ENCODE measurements at places on chromosomes 7 and 10. TPM values are rescaled to one million over a fixed set of nuclear protein-coding genes. Genes with fewer than 3 reads are reported as not detected.

DNA sequence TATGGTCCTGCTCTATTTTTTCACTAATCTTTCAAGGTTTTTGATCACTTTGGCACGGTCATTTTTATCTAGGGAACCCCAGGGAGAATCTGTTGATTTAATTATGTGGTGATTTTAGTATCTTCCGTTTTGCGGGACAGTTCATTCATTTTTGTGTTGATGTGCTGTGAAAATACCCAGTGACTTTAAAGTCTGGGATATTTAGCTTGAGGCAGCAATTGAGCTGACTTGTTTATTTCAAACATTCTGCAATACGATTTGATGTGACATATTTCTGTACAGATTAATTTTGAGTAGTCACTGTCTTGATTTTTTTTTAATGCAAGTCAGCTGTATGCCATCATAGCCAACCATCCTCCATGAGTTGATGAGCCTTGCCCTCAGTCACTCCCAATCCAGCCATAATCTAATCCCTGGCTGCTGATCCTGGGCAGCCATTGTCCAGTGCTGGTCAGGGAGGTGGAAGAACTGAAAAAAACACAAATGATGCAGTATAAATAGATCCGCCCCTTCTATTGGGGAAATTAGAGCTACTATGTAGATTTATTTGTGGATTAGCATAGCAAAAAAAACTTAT lies 183.4 kb downstream of the CCSER2 start:
- no peak for ATAC-seq

DNA sequence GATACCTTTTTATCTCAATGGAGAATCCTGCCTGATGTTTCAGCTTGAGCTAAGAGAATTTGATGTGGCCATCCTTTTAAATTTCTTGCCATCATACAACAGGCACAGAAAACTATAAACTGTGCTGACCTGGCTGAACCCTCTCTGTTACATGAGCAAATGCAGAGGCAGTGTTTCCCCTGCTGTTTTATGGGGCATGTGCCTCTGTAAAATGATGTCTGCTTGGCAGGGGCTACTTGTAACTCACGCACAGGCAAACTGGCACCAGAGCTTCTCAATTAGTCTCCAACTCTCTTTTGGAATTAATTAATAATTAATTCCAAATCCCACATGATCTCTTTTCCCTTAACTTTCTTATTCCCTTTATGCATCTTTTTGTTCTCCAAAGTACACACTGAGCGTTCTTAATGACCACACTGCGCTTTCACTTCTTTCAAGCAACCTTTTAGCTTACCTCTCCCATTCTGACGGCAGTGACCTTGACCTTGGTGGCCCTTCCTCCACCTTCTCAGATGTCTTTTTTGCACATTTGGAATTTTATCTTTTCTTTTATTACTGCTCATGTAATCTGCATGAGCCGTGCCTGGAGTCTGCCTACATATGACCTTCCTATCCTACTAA lies 334.0 kb downstream of the PLXNA4 start:
- ATAC-seq: no peak

DNA sequence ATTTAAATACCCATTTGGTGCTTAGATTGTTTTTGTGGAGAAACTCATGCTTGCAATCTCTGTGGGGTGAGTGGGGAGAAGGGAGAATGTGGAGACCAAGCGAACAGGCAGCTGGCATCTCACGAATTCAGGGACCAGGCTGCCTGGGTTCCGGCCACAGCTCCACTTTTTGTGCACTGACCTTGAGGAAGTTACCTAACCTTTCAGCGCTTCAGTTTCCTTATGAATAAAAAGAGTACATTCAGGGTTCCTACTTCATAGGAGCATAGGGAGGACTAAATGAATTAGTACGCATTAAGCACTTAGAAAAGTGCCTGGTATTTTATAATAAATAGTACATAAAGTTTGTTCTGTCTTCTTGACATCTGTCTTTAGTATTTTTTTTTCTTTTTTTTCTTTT lies 72.5 kb downstream of the PRTFDC1 start:
- ATAC-seq: no peak

DNA sequence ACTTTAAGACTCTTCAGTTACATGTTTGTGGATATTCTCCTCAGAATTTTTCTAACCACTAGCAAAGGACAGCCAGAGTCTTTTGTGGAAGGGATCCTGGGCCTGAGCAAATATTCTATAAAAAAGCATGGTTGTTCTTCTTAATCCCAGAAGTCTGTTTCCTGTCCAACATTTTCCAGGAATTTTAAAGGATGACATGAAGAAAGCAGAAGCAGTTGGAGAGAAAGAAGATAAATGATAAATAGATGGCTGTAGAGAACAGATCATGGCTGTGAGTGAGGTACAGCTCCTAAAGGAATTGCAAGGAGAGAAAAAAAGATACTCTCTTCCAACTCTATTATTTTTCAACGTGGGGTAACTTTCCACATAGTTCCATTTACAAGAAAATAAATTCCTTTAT lies 91.8 kb upstream of the STEAP4 start:
- ATAC-seq: no peak

GRCh38 chr7:147196481-147196880 lies 1079.9 kb downstream of the CNTNAP2 start:
- ATAC-seq: no peak

Gene EPO
- not detected for total RNA-seq

GRCh38 chr7:50960621-50961310 lies 178.1 kb upstream of the GRB10 start:
- no peak for ATAC-seq

Gene STRIP2
- total RNA-seq: 43.8 TPM
